NCI-H187 treated with DMSO at 0.1 percent for 48 hours (cell line): ENCODE measurements at places on chromosomes 12 and 14.

GRCh38 chr12:6426882-6427671 is 17.7 kb upstream of the CD27 start:
- DNase-seq: no peak

GRCh38 chr12:48940181-48940580 is 14.9 kb upstream of the FKBP11 start:
- no peak for DNase-seq

DNA sequence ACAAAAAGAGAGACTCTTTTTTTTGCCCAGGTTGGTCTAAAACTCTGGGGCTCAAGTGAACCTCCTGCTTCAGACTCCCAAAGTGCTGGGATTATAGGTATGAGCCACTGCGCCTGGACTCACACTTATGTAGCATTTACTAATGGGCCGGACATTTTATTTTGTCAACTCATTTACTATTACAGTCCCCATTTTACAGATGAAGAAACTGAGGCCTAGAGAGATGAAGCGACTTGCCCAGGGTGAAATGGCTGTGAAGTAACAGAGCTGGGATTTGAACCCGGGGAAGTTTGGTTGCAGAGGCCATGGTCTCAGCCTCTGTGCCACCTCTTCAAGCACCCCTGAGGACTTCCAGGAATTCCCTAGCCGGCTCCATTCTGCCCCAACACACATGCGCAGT is 9.4 kb downstream of the HPD start:
- no peak for DNase-seq

DNA sequence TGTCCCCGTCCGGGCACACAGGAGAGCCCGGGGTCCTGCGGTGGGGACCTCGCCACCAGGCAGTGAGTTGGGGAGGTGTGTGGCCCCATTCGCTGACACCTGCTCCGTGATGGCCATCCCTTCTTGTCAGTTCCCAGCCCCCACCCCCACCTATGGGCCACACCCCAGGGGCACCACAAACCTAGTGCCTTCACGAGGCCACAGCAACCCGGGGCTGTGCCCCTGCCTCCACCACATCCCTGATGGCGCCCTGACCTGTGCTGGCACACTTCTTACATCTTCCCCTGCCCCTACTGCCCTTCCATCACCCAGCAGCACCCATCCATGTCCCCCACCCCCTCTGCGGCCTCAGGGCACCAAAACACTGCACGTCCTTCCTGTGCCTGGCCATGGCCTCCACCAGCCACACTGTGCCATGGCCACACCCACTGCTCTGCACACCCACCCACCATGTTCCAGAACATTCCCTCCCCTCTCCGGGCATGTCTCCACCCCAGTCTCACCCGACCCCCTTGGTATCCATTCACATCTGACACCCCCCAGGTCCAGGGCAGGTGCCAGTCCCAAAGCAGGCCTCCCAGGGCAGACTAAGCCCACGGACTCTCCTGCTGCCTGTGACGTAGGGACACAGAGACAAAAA is 24.4 kb downstream of the JAG2 start:
- DNase-seq: no peak

DNA sequence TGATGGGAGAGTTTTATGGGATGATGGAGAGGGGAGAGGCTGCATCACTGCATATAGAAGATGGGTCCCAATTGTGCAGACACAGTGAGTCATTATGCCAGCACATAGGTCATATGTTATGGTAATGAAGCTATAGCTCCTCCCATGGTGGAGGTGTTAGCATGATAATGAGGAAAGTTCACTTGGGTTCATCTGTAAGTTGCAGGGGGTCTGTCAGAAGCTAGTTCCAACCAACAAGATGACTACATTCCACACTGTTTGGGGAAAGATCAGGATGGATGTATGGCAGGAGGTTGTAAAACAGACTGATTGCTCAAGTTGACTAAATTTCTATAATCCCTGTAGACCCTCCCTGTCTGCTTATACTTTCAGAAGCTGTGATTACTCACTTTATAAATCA is 561.3 kb downstream of the C12orf50 start:
- DNase-seq: no peak

GRCh38 chr14:103830511-103831270 is 16.7 kb downstream of the PPP1R13B start:
- no peak for DNase-seq

DNA sequence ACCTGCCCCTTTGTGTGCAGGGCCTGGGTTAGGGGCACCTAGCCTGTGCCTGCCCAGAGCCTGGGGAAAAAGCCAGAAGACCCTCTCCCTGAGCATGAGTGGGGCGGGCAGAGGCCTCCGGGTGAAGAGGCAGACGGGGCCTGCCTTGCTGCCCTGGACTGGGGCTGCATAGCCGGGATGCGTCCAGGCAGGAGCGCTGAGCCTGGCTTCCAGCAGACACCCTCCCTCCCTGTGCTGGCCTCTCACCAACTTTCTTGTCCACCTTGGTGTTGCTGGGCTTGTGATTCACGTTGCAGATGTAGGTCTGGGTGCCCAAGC is 216.1 kb downstream of the TMEM121 start:
- DNase-seq: no peak

- no peak for DNase-seq
Observed at GRCh38 chr12:95495433-95495832, 21.5 kb downstream of the METAP2 start.

- DNase-seq: no peak
Observed at GRCh38 chr14:36214476-36215216, 38.1 kb upstream of the PTCSC3 start.

- DNase-seq: no peak
Observed at GRCh38 chr12:107681455-107681835, 4.2 kb upstream of the PWP1 start.

GRCh38 chr14:22099942-22100763 is 426.5 kb upstream of the OR4E1 start:
- no peak for DNase-seq

- no peak for DNase-seq
Observed at GRCh38 chr12:3186546-3187215, 109.5 kb downstream of the TSPAN9 start.

GRCh38 chr12:30286345-30286926 is 409.2 kb downstream of the IPO8 start:
- no peak for DNase-seq

DNA sequence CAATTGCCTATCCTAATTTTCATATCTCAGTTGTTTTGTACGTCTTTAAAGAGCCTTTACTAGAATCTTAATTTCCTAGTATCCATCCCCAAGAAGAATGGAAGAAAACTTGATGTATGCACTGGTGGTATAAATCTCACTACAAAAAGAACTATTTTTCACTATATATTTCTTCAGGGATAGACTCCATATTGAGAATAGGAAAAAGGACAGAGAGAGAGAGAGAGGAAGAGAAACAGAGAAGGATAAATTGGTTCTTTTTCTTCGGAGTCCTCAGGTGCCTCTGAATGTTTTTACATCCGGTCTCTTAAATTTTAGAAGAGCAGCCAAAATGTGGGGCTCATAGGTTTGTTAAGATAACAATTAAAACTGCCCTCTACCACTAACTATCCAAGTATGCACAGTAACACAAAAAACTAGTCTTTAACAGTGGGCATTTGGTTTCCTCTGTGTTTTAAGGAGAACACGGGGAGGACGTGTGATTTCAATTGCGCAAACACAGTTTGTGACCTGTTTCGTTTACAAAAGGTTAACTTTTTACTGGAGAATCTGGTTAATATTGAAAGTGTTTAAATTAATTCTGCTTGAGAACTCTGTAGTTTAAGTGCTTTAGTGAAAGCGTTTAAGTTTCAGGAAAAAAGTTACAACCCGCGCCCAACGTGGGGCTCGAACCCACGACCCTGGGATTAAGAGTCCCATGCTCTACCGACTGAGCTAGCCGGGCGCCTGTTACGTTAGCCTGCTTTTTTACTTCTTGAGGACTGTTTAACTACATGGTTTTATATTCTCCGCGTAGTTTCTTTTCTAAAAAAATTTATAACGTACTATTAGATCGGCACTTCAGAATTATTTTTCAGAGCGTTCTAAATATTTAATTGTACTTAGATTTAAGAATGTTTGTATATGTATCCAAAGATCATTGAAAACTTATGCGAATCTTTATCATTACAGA is 5.1 kb upstream of the PSMA3 start:
- DNase-seq: peak; percentile 7

GRCh38 chr14:53979113-53979681 is 22.6 kb upstream of the BMP4 start:
- no peak for DNase-seq

GRCh38 chr14:72515779-72516770 is 377.8 kb downstream of the DPF3 start:
- no peak for DNase-seq

DNA sequence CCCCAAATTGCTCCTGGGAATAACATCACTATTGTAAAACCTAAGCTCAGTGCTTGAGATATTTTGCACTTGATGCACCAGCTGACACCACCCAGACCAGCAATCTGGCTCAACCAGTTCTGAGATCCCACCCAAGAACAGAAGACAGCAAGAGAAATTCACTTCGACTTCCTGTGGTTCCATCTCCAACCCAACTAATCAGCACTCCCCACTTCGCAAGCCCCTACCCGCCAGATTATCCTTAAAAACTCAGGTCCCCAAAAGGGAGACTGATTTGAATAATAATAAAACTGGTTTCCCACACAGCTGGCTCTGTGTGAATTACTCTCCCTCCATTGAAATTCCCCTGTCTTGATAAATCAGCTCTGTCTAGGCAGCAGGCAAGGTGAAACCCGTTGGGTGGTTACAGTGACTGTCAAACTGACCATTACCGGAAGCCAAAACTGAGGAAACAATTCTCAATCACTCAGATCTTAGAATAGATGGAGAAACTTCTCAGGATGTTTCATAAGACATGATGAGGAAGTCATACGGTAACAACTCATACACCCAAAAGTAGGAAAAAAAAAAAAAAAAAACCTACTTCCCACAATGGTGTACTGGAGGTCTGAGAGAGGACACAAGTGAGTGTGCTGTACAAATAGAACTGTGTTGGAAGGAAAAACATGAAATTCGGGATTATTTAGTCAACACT is 92.4 kb downstream of the TMTC1 start:
- no peak for DNase-seq

GRCh38 chr12:124678421-124678893 is 111.0 kb upstream of the NCOR2 start:
- DNase-seq: no peak

GRCh38 chr12:109738209-109738608 is 24.6 kb downstream of the FAM222A start:
- no peak for DNase-seq

GRCh38 chr12:115482943-115483342 is 794.5 kb downstream of the MED13L start:
- DNase-seq: no peak

DNA sequence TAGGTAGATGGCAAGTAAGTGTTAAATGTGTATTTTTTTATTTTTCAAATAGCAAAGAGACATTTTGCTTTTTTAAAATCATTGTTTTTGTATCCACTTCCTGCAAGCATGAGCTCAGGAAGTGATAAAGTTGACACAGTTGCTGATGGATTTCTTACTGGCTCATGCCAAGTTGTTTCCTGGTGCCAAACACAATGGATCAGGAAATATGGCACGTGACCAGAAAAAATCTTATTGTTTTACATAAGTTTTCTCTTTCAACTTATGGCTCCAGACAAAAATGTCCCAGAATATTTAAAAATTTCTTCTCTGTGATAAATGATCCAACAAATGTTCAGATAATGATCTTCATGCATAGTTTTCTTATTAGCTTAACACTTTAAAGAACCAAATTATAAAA is 1279.1 kb upstream of the FLRT2 start:
- no peak for DNase-seq

DNA sequence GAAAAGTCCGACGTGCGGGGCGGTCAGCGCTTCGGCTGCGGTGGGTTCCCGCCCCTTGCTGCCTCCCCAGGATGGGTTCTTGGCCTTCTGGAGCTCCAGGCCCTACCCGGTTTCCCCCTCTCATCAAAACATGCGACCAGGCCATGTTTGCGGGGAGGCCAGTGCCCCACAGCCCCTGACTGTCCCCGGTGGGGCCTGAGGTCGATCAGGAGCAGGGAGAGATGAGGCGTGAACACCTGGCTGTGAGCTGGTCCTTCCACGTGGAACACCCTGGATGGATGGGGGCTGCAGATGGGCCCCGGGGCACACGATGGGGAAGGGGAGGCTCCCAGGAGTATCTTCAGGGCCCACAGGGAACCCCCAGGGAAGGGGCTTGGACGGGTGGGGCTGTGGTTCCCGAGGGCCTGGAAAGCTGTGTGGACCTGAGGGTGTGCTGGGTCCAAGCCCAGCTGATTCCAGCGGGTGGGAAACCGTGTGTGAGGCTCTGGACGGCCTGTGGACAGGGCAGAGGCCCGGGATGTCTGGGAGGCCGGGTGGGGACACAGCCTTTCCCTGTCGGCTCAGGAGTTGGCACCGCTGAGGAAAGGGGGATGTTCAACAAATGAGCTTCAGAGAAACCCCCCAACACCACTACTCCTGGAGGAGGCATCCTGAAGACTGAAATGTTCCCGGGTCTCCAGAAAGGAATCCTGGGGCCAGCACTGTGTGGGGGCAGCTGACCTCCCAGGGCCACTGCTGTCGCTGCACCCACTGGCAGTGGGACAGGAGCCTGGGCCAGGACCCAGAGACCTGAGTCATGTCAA is 187.0 kb upstream of the C14orf180 start:
- no peak for DNase-seq

GRCh38 chr14:24710403-24711112 is 76.6 kb upstream of the GZMB start:
- no peak for DNase-seq

GRCh38 chr12:67927324-67927723 is 61.9 kb upstream of the IFNG-AS1 start:
- no peak for DNase-seq

GRCh38 chr12:43177276-43177675 is 374.7 kb downstream of the ADAMTS20 start:
- no peak for DNase-seq

DNA sequence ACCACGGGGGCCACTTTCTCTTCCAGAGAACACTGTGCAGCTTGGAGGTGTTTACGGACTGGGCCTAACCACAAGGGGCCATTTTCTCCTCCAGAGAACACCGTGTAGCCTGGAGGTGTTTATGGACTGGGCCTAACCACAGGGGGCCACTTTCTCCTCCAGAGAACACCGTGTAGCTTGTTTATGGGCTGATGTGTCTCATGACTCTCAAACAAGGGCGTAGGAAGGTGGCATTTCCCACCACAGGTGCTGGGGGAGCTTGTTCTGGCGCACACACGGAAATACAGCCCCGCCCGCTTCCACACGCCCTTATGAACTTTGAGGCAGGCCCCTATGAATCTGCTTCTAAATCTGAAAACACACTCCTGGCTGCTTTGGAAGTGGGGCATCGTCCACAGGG is 174.6 kb upstream of the SFSWAP start:
- DNase-seq: no peak

GRCh38 chr12:15208871-15209656 is 12.2 kb downstream of the RERG start:
- no peak for DNase-seq
